Upper lobe of right lung (tissue), 1 donor: ENCODE measurements at places on chromosomes 2 and 18. TPM values are rescaled to one million over a fixed set of nuclear protein-coding genes. Genes with fewer than 3 reads are reported as not detected.

DNA sequence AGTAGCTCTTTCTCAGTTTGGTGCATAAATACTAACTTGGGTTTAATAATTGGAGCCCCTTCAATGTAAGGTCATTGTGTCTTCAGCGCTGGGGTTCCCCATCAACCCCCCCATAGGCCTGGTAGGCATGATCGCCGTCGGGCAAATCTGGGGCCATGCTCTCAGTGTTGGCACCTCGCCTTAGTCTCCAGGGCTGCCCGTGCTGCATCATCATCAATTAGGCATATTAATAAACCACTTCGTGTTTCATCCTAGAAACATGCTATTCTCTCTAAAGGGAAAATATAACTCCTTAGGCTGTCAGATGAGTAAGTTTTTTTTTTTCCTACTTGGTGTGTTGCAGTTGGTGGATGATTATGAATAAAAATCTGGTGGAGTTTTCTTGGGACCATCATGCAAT lies 96.7 kb upstream of the IL1R2 start:
- H3K27me3 ChIP-seq = no peaks in the 10 kb centered on the region
- no peaks in the 10 kb centered on the region for H3K4me1 ChIP-seq
- DNase-seq = no peak
- no peak overlapping the region for H3K4me3 ChIP-seq
- H3K36me3 ChIP-seq = peaks cover 42% of the 10 kb centered on the region

GRCh38 chr18:56501896-56502295 lies 136.5 kb downstream of the TXNL1 start:
- no peak for DNase-seq
- H3K27me3 ChIP-seq = no peaks in the 10 kb centered on the region

DNA sequence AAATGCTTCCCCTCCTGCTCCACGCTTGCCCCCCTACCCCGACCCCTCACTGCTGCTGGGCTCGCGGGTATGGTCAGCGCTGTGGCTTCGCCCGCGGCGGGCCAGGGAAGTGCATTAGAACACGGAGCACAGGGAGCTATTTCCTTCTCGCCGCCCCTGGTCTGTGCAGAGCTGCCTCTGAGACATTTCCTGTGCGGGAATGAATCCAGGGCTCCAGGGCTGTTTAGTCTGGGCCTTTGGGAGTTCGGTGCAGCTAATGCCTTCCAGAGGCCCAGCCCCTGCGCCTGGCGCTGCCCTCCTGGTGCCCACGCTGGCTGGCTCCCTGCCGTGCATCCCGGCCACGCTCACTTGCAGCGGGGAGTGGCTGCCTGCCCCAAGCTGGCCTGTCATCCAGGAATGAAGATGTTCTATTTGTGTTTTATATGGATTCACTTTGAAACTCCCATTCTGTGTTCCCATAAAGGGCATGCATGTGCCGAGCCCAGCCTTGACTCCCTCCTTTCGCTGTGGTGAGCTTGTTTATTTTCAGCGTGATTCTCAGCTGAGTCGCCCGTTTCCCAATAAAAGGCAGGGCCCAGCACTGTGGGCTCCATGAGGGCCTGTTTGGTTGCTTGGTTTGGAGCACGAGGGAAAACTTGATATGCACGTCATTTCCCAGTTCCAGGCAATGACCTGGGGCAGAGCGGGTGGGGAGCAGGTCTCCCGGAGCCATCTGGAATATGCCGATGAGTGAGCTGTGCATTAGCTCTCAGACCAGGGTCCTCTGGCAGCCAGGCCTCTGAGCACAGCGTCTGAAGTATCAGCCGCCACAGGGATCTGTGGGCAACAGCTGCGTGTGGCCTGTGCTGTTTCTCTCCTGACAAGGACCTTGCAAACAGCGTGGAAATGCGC lies 42.7 kb downstream of the SH3RF3 start:
- no peaks in the 10 kb centered on the region for H3K27me3 ChIP-seq
- no peak for DNase-seq
- H3K27ac ChIP-seq = peak overlapping the region; percentile 82
- H3K4me1 ChIP-seq = peaks cover 48% of the 10 kb centered on the region
- no peaks in the 10 kb centered on the region for H3K36me3 ChIP-seq
- H3K4me3 ChIP-seq = no peak overlapping the region

Gene CDH7
- total RNA-seq = not detected

Gene PFN4
- total RNA-seq = 1.5 TPM

Gene EML6
- 1.4 TPM for total RNA-seq
